ENCODE measurements at places on chromosomes 4 and X.
A peak's percentile ranks its signal among the peaks of the same experiment; 100 is the strongest.

DNA sequence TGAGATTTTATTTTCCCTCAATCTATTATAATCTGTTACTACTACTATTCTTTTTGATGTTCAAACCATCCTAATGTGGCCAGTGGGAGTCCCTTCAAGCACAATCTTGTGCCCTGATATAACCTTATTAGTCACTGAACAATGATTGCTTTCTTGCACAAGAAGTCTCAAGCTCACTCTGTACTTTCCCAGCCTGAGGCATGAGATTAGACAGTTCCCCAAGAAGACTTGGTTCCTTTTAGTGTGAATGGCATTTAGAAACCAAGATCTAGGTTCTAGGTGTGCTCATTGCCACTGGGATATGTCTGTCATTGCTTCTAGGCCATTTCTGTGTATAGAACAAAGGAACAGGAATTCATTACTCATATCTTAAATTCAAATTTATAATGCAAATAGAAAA lies 28.0 kb upstream of the RBM41 start:
- DNase-seq = no peak

DNA sequence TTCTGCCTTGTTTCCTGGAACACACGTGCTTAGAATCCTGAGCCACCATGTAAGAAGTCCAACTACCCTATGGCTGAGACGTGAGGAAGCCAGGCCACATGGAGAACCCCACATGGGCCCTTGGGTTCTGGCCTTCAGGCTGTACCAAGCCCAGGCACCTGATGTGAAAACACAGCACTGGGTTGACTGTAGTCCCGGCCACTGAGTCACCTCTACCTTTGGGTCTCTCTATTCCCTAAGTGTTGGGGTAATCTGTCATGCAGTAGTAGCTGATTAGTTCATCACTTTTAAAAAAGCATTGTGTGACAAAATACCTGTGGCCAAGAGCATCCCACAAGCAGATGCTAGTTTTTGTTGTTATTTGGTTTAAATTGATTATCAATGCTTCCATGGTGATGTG lies 24.3 kb downstream of the CFAP97 start:
- no peak for DNase-seq

GRCh38 chr4:152961014-152961772 lies 25.1 kb downstream of the FHDC1 start:
- no peak for DNase-seq

- peak; percentile 81 for DNase-seq
Measured at GRCh38 chr4:1177274-1178141, 5.1 kb upstream of the SPON2 start.

DNA sequence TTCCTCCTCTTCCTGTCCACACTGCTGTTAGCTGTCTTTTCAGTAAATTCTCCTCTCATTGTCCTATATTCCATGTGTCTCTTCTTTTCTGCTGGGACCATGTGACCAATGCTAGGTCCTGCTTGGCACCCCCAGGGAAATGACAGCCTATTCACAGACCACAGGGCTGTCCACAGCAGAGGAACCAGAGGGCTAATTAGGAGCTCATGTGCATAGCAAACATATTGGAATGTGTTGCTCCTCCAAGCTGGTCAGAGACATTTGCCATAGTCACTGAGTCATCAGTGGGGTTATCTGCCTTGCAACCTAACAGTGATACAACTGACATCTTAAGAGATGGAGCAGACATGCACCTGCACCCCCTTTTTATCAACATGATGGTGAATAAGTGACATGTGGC lies 67.9 kb upstream of the PUDP start:
- DNase-seq = no peak

DNA sequence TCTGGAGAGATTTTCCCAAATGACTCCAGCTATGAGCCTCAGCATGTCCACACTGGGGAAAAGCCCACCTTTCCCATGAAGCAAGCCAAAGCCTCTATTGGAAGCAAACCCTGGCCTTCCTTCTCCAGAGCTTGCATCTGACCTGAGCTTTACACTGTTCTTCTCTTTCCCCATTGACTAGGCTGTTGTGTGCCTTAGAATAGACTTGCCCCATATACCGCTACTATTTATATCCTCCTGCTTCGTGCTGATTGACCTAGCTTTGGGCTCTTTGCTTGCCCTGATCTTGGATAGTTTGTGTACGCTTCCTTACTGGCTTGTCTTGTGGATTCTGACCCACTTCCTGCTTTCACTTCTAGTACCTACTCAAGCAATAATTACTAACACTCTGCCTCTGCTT lies 30.9 kb downstream of the FAM9B start:
- DNase-seq = no peak

- no peak for DNase-seq
Measured at GRCh38 chr4:10635091-10635490, 49.5 kb downstream of the CLNK start.

GRCh38 chr4:171025776-171026175 lies 787.4 kb upstream of the GALNTL6 start:
- DNase-seq = no peak

GRCh38 chr4:88327665-88328064 lies 43.3 kb upstream of the PPM1K start:
- no peak for DNase-seq

DNA sequence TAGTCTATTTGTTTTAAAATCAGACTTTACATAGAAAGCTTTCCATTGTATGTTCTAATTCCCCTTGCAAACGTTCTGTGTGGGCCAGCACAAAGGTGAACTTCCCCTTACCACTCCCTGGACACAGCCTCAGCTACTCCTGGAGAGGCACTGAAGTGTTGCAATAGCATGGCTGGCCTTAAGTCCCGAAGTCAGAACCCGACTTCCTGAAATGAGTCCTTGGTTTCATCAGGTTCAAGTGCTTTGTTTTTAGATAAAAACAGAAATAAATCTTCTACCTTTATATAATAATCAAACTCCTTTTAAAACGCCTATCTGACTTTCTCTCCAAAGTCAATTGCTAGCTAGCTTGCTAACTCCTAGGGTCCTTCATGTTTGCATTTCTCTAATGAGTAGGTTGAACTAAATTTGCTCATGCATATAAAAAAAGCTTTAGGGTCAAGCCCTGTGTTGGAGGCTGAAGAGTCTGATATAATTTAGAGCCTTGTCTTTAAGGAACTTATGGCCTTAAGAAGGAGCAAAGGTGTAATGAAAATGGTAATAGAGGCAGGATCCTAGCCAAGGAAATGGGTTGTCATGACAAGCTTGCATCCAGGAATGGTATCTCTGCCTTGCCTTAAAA lies 9.0 kb downstream of the BMP3 start:
- no peak for DNase-seq

DNA sequence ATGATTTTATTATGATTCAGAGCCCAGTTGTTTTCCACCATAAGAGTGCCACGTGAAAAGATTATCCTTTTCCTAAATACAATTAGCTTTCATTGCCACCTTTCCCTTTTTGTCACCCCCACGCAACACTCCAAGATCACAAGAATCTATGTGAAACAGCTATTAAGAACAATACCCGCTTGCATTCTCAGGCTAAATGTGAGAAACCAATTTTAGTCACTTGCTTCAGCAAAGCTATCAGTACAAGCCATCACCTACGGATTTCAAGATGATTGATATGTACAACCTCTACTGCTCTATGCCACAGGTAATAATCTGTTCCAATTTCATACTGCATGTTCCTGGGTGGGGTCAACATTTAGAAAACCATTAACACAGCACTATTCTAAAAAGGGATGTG lies 2.5 kb downstream of the ATP11C start:
- no peak for DNase-seq

DNA sequence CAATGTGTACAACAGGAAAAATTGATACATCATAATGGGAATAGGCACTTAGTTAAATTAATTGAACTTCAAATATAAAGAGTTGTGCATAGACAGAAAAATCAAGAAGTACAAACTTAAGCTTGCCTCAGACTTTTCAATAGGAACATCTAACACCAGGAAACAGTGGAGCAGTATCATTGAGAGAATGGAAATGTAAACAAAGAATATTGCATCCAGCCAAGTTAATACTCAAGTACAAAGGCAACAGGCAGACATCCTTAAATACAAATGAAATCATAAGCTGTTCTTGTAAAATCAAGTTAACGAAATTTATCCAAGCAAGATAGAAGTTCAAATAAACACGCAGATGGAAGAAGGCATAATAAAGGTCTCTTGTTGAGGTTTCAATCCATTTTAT lies 71.2 kb upstream of the TLR2 start:
- DNase-seq = no peak

GRCh38 chr4:1490011-1490653 lies 83.9 kb upstream of the NKX1-1 start:
- DNase-seq = no peak

DNA sequence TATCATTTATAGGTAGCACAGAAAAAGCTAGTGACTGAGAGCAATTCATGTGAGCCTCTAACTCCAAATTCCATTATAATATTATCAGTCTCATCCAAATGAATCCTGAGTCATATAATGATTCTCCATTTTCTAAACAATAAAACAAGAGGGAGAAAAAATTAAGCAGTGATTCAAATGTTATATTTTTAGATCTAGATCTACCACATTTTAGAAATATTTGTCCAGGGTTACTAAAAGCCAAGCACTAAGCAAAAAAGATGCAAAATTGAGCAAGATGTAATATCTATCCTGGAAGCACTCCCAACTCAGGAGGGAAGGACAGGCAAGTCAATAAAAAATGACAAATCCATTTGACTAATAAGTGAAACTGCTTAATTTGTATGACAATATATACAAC lies 172.8 kb downstream of the FBXW7 start:
- DNase-seq = no peak

- DNase-seq = no peak
Measured at GRCh38 chrX:34909151-34909550, 33.4 kb upstream of the FAM47B start.

- no peak for DNase-seq
Measured at GRCh38 chr4:74175379-74175778, 17.5 kb downstream of the MTHFD2L start.

DNA sequence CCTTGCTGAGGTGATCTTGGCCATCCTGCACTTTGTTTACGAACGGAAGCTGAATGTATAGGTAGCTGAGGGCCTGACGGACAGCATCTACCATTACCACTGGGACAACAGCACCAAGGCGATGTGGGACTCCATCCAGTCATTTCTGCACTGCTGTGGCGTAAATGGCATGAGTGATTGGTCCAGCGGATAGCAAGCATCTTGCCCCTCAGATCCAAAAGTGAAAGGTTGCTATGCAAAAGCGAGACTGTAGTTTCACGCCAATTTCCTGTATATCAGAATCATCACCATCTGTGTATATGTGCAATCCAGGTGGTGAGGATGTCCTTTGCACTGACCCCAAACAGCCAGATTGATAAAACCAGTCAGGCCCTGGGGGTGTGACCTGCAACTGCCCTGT lies 4.2 kb upstream of the PYURF start:
- no peak for DNase-seq

GRCh38 chr4:29853833-29854232 lies 866.3 kb upstream of the PCDH7 start:
- DNase-seq = no peak

- no peak for DNase-seq
Measured at GRCh38 chr4:185261946-185262345, 52.5 kb downstream of the SNX25 start.

DNA sequence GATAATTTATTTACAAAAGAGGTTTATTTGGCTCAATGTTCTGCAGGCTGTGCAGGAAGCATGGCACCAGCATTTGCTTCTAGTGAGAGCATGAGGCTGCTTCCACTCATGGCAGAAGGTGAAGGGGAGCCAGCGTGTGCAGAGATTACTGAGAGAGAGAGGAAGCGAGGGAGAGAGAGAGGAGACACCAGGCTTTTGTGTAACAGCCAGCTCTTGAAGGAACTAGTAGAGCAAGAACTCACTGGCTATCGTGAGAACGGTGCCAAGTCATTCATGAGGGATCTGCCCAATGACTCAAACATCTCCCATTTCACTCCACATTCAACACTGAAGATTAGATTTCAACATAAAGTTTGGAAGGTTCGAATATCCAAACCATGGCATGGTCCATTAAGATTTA lies 12.7 kb downstream of the GUCY1A1 start:
- DNase-seq = no peak

DNA sequence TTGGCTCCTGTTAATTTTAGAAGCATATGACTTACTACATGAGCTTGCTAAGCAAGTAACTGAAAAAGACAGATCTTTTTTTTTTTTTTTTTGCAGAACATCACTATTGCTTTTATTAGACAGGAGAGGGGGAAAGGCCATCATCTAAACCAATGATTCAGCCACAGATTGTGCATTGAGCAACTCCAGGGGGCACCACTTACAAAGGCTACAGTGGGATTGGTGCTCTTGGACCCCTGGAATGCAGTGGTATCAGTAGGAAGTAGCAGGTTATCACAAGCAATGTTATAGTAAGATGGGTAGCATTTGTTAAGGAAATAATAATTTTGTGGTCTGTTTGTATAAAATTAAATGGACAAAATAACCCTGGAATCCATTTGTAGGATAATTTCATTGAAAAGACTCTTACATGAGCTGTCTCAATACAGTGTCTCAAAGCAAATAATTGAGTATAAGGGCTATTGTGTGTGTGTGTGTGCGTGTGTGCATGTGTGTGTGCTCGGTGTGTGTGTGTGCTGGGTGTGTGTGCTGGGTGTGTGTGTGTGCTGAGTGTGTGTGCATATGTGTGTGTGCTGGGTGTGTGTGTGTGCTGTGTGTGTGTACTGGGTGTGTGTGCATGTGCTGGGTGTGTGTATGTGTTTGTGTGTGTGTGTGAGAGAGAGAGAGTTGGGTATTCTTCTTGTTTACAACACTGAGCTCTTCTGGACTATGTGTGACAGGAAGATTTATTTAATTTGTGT lies 296.3 kb downstream of the PCDH7 start:
- no peak for DNase-seq

DNA sequence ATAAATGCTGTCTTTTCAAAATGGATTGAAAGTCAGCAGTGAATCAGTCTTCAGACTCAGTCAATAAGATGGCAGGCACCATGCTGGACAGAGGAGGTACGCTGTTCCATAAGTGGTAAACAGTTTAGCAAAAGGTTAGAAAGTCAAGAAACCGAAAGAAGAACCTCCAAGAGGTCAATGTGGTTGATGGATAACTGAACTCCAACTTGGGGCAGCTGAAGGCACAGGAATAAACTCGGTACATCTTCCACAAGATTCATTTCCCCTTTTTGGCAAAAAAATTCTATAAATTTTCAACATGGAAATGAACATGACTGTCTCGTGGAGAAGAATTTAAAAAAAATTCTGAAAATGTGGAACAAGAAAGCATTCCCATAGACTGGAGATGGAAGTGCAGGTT lies 18.4 kb upstream of the SEL1L3 start:
- DNase-seq = no peak

- DNase-seq = no peak
Measured at GRCh38 chr4:113256946-113257345, 207.5 kb downstream of the ANK2 start.

DNA sequence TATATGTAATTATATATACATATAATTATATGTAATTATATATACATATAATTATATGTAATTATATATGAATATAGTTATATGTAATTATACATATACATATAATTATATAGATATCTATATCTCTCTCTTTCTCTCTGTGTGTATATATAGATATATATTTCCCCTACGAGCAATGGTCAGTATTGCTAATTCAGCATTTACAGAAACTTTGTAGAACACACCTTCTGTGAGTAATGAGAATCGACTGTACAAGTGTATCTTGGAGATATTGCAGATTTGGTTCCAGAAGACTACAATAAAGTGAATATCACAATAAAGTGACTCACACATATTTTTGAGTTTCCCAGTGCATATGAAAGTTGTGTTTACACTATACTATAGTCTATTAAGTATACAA lies 33.7 kb downstream of the GALNTL6 start:
- no peak for DNase-seq

Data from stimulated activated effector memory CD8-positive, alpha-beta T cell treated with anti-CD3 and anti-CD28 coated beads, Interleukin-12 subunit alpha, Interleukin-12 subunit beta, amount 100 ng/mL, for 72 hours (primary cell).